ENCODE measurements at places on chromosomes 6 and 20. TPM values are rescaled to one million over a fixed set of nuclear protein-coding genes. Genes with fewer than 3 reads are reported as not detected.

Gene TINAG
- not detected for total RNA-seq

Gene RAMACL
- total RNA-seq, result 0.19 TPM

Gene DEFB114
- total RNA-seq, result not detected

- no peak for DNase-seq
Observed at GRCh38 chr6:91781946-91782345, 1195.1 kb upstream of the MAP3K7 start.

Gene TBC1D20
- total RNA-seq, result 29.7 TPM

Gene PI3
- total RNA-seq, result not detected

Gene MAP7
- 1.0 TPM for total RNA-seq

DNA sequence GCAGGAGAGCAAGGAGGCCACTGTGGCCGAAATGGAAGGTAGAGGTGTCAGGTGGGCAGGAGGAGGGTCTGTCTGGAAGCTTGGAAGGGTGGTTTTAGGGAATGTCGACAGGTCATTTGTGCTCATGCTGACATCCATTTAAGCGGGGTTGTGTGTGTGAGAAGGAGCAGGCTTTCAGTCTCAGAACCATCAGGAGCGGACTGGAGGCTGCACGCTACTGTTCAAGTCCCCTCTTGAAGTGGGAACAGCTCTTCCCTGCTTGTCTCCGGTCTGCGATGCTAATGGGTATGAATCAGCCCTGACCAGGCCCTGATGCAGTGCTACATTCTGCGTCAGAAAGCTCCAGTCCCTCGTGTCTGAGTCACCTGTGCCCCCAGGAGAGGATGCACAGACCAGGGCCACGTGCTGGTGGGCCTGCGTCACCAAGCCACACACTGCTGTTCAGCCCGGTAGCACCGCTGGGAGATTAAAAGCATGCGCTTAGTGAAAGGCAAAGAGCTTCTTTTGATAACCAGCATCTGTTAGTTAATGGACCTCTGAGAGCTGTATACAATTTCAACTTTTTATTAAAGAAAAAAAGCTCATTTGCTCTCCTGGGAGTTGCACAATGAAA lies 58.0 kb downstream of the APCDD1L start:
- DNase-seq, result peak; percentile 71

Gene C6orf58
- total RNA-seq, result 0.21 TPM

Gene PM20D2
- 30.6 TPM for total RNA-seq

GRCh38 chr6:74074645-74075044 lies 378.6 kb downstream of the CD109 start:
- DNase-seq, result no peak

Gene FGD2
- not detected for total RNA-seq

GRCh38 chr6:31336896-31337496 lies 20.0 kb downstream of the HLA-B start:
- peak; percentile 16 for DNase-seq

GRCh38 chr6:11710311-11710761 lies 68.3 kb downstream of the ADTRP start:
- DNase-seq, result no peak

Gene MACROD2
- 0.46 TPM for total RNA-seq

DNA sequence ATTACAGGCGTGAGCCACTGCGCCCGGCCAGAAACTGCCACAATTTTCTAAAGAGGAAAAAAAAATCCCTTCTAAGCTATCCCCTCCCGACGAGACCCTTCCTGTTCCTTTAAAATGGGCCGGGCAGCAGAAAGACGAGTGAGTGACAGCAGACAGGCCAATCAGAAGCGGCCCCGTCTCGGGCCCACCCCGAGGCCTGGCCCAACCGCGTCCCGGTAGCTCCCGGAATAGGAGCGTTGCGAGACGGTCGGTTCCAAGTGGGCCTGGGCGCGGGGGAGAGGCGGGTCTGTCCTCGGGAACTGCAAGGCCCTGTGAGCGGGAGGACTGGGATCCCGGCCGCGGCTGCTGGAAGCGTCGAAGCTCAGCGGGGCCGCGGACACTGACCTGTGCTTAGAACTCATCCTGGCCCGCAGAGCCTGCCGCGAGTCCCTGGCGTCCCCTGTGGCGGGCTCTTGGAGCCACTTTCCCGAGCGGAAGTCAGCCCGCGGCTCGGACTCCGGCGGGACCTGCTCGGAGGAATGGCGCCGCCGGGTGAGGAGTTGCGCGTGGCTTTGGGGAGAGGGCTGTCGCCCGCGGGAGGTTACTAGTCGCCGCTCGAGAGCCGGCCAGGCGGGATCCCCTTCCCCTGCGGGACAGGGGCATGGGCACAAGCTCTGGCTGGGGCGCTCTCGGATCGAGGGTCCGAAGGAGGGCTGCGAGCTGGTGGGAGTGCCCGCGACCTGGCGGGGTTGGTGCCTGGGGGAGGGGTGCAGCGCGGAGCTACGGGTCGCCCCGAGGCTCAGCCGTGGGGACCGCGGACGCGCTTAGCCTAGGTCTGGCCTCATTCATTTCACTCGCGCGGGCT lies at the start of the genes MROH8 and RPN2:
TSS of gene MROH8 (minus strand) at position 710 of the 844 bp plus-strand sequence.
TSS of gene RPN2 (plus strand) at position 492 of the 844 bp plus-strand sequence. CDS start at position 519, 27 bp downstream.
- peak; percentile 96 for DNase-seq

Gene MAS1
- total RNA-seq, result not detected

GRCh38 chr6:116060572-116061283 lies at the start of gene FRK:
Gene FRK (minus strand): TSS chr6:116060891. CDS start chr6:116060311, 580 bp downstream.
- DNase-seq, result no peak

Gene TULP1
- total RNA-seq, result not detected

DNA sequence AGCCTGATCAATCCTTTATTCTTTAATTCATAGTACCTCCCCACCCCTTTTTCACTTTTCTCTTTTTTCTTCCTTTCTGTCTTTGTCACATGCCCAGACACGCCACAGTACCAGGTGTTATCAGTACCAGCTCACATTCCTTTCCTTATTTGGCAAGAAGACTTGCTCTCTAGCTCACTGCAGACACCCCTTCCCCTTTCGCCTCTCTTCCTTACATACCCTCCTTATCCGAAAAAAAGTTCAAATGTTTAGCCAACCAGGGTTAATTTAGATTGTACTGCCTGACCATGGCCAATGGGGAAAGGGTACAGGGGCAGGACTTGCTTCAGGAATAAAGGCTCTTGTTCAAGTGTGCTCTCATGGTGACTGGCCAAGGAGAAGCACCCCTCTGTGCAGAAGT lies 9.3 kb upstream of the SIRPB2 start:
- no peak for DNase-seq

DNA sequence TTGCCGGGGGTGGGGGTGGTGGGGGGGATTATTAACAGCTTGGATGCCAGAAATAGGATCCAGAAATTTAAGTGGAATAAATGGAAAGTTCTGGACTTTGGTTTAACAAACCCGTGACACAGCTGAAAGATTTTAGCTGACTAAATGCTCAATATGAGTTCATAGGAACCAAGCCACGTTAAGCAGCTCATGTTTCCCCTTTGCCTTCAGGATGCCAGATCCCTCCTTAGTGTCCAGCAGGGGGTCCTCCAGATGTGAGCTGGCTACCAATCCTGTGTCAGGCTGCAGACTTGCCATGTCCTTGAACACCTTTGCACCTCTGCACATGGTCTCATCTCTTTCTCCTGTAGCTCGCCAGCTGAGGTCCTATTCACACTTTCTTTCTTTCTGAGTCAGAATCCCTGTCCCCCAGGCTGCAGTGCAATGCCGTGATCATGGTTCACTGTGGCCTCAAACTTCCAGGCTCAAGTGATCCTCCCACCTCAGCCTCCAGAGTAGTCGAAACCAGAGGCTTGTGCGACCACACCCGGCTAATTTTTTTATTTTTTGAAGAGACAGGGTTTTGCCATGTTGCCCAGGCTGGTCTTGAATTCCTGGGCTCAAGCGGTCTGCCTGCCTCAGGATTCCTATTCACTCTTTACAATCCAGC lies 133.3 kb upstream of the ARMC2 start:
- no peak for DNase-seq

Gene DEFB121
- not detected for total RNA-seq

Gene STXBP5
- 37.6 TPM for total RNA-seq

GRCh38 chr6:148349466-148349865 lies 6.8 kb downstream of the SASH1 start:
- no peak for DNase-seq

GRCh38 chr6:148426317-148426977 lies 83.8 kb downstream of the SASH1 start:
- DNase-seq, result no peak

Gene IP6K3
- total RNA-seq, result 6.8 TPM

DNA sequence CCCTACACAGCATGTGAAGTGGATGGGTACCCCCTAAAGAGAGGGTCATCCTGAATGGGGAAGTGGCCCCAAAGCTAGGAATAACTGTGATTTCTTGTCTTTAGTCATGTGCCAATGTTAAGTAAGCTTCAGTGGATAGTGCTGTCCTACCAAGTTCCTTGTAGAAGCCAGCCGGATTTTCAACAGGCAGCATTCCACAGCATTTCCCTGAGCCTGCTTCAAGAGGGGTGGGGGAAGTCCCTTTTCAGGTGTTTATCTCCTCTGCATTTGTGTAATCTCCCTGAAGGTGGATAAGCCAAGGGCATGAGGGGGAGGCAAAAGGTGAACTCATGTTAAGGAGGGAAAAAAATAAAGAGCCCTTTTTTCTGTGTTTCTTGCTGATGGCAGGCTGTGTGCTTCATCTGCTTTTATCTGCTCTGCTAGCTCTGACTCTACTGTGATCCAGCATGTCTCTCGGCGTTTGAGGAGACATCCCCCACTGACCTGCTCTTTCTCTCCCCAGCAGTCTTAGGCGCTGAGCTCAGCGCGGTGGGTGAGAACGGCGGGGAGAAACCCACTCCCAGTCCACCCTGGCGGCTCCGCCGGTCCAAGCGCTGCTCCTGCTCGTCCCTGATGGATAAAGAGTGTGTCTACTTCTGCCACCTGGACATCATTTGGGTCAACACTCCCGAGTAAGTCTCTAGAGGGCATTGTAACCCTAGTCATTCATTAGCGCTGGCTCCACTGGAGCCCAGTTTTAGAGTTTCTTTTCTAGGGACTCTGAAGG lies 1.9 kb downstream of the EDN1 start:
- DNase-seq, result peak; percentile 57

DNA sequence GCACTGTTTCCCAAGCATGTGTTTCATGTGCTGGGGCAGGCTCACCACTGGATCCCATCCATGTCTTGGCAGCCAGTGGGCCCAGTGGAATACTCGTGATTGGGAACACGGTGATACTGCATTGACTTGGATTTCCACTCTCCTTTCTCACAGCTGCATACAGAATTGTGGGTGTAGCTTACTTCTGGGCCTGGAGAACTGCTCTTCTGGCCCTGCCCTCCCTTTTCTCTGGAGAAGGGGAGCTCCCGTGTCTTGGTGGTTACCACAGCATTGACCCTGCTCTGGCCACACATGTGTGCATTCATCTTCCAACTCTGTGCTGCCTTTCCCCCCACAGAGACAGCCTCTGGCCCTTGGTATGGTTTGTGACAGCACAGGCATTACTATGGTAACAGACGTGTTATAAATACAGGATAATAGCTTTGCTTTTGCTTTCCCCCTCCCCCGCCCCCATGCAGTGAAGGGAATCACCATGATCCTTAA lies 21.6 kb downstream of the SOBP start:
- DNase-seq, result no peak

DNA sequence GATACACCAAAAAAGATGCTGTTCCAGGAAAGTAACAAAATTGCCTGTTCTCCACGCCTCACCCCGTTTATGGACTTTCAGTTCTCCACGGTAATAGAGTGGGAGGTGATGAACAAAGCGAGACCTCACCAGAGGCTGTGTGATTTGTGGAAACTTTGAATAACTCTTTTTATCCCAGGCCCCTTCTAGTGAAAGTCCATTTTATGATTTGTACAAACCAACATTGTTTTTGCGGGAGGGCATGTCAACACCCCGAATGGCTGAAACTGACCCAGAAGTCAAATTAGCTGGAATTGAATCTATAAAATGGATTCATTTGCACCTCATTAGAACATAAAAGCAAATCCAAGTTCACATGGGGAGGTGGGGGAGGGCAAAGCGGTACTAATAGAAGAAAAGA lies 517.8 kb downstream of the CDH26 start:
- DNase-seq, result no peak

Gene NTSR1
- 9.0 TPM for total RNA-seq

Gene DCBLD1
- total RNA-seq, result 29.6 TPM

- DNase-seq, result no peak
Observed at GRCh38 chr20:53597030-53597482, 3.4 kb upstream of the ZNF217 start.

GRCh38 chr6:161374971-161375873 lies 101.4 kb upstream of the AGPAT4 start:
- DNase-seq, result no peak

Gene CPXM1
- total RNA-seq, result not detected

GRCh38 chr6:163946437-163946836 lies 531.9 kb downstream of the QKI start:
- no peak for DNase-seq

DNA sequence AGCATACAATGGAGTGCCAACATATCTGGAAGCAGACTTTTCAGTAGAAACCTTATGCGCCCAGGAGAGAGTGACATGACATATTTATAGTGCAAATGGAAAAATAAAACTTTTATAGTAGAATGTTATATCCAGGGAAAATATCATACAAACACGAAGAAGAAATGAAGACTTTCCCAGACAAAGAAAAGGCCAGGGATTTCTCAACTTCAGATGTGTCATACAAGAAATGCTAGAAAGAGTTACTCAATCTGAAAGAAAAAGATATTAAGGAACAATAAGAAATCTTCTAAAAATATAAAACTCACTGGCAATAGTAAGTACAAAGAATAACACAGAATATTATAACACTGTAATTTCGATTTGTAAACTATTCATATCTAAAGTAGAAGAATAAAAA lies 1269.3 kb downstream of the GRIK2 start:
- no peak for DNase-seq

All from A172 (cell line).